ENCODE measurements at places on chromosomes 4 and X.
A peak's percentile ranks its signal among the peaks of the same experiment; 100 is the strongest.

DNA sequence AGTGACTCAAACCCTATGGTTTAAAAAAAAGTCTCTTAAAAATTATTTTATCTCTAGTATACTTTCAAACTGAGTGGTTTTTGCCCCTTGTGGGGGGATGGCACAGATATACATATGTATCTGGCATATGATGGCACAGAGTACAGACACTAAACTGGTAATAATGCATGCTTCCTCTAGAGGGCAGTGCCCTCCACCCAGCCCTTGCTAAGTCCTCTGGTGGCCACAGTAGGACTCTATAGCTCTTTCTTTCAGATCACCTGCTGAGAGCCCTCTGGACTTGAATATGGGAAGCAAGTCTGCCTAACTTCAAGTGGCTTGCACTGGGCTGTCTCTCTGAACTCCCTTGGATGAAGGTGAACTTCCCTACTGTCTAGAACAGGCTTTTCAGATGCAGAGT lies 66.3 kb downstream of the TSPAN7 start:
- DNase-seq, result no peak

- DNase-seq, result no peak
These were observed 276.5 kb upstream of the FMR1 start for GRCh38 chrX:147635186-147635585.

DNA sequence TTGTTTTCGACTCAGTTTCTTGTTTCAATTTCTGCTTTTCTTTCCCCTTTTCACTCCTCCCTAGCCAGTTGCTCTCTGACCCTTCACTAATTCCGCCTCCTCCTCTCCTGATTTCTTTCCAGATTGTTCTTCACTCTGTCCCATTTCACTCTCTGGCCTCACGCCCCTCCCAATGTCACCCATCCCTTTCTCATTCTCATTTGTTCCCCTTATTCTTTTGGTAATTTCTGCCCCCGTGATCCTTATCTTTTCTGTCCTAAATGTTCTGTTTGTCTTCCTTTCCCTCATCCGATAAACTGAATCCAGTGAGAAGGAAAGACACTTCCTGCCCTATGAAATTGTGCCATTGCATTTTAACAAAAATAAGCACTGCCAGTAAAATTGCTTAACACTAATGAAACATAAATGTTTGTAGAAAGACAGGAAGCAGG lies 94.5 kb upstream of the RASGEF1B start:
- DNase-seq, result no peak

DNA sequence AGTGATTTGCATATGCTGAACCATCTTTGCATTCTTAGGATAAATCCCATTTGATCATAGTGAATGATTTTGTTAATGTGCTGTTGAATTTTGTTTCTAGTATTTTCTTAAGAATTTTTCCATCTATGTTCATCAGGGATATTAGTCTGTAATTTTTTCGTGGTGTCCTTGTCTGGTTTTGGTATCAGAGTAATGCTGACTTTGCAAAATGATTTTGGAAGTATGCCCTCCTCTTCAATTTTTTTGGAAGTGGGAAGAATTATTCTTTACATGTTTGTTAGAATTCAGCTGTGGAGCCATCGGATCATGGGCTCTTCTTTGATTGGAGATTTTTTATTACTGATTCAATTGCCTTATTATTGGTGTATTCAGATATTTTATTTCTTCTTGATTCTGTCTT lies 54.0 kb upstream of the TRO start:
- DNase-seq, result no peak

DNA sequence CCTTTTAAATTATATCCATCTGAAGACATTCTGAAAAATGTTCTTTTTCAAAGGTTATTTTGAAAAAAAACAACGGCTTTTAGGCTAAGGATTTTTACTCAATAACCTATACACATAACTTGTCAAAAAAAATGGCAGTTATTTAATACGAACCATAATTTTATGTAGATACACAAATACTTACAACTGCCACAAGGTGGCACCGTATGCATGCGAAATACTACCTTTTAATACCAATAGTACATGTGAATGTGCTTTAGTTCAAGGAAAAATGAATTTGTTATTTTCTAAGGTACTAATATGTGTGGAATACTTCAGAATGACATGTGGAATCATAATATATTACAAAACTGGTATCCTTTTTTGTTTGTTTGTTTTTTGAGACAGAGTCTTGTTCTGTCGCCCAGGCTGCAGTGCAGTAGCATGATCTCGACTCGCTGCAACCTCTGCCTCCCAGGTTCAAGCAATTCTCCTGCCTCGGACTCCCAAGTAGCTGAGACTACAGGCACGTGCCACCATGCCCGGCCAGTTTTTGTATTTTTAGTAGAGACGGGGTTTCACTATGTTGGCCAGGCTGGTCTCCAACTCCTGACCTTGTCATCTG lies 4.6 kb upstream of the MAD2L1 start:
- no peak for DNase-seq

GRCh38 chrX:10077425-10078188 lies 79.2 kb upstream of the CLCN4 start:
- no peak for DNase-seq

DNA sequence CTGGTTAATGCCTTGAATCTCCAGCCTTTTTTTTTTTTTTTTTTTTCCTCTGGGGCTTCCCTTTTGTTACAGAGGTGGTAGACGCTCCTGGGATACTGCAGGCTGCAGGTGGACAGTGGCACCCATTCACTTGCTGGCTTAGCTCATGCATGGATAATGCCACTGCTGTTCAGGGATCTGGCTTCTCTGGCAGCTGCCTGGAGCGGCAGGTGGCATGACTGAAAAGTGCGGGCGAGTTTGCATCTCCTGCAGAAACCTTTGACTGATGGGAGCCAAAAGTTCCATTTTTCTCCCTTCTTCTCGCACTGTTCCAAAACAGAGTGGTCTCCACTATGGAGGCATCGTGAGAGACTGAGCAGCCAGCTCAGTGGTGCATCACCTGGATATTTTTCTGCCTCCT lies 5.9 kb upstream of the STIM2 start:
- no peak for DNase-seq

DNA sequence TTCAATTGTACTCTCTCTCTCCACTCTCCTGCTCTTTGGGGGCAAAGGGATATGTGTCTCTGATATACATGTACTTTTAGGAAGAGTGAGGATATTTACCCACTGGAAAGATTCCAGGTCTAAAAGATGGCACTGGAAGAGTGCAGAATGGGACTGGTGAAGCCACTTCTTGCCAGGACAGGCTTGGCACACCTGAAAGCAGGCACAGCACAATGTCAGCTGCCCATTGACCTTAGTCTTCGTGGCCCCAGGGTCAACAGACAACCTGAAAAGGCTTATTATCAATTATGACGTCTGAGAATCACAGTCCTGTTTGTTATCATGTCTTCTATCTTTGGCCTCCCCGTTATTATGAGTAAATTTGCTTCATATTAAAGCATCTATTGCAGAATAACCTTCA lies 86.7 kb upstream of the PAK3 start:
- DNase-seq, result no peak

DNA sequence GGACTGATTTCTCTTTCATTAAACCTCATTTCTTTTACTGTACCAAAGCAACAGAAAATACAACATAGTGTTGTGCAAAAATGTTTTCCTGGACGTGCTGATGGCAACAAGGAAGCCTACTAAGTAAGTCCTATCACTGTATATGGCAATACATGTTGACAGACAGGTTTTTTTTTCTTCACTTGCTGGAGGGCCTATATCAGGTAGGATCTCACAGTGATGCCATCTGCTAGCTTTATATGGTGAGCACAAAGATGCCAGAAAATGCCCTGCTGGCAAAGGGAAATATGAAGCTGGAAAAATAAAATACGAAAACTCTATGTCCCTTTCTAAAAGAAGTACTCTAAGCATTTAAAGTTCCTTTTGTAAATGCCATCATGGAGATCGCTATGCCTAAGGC lies 119.0 kb upstream of the PDLIM3 start:
- no peak for DNase-seq

DNA sequence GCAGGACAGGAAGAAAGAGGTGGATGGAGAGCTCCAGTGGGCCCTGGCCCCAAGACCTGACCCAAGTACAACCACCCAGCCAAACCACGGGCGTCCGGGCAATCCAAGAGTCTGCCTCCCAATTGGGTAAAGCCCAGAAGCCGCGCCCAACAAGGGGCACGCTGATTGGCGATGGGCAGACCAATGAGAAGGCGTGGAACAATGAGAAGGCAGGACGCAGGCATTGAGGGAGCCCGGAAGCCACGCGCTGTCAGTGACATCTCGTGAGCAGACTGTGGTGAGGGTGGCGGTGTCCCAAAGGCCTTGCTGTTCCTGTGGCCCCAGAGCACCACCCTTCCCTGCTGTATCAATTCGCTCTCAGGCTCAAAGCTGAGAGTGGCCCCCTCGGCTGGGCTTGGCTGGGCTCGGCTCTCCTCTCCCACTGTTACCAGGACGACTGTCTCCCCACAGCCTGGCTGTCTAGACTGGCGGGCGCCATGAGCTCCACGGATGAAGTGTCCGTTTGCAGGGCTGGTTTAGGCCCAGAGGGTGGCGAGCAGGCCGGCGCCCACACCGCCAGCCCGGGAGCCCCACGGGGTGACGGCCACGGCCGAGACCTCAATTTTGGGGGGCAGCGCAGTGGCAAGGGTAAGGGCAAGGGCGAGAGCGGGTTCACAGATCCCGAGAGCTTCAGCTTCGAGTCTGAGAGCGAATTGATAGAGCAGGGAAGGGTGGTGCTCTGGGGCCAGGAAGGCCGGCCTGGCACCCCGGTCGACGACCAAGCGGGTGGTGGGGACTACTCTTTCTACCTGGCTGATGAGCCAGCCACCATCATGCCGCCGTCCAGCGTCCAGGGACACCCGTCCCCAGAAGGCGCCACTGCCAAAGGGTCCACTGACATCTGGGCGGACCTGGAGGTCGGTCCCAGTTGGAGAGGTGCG lies at the start of gene LOC101059915:
TSS of gene LOC101059915 (plus strand) at position 219 of the 920 bp plus-strand sequence.
- DNase-seq, result no peak

GRCh38 chrX:53133400-53133799 lies 39.5 kb downstream of the KANTR start:
- DNase-seq, result no peak

GRCh38 chr4:93749292-93749761 lies 79.2 kb upstream of the ATOH1 start:
- DNase-seq, result no peak

DNA sequence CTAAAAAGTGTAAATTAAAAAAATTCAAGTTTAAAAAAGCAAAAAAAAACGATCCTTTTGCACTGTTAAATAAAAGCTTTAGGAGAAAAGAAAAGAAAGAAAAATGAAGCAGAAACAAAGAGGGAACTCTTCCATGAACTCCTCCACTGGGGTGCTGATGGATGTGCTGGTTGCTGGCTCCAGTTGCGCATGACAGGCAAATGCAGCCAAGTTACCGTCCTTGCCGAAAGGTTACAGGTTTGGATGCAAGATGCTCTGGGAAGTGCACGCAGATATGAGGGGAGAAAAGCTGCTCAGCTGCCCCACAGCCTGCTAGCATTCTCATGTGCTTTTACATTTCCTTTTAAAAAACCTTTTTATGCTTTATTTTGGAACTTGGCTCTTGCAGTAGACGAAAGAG lies 58.5 kb downstream of the HADH start:
- no peak for DNase-seq

DNA sequence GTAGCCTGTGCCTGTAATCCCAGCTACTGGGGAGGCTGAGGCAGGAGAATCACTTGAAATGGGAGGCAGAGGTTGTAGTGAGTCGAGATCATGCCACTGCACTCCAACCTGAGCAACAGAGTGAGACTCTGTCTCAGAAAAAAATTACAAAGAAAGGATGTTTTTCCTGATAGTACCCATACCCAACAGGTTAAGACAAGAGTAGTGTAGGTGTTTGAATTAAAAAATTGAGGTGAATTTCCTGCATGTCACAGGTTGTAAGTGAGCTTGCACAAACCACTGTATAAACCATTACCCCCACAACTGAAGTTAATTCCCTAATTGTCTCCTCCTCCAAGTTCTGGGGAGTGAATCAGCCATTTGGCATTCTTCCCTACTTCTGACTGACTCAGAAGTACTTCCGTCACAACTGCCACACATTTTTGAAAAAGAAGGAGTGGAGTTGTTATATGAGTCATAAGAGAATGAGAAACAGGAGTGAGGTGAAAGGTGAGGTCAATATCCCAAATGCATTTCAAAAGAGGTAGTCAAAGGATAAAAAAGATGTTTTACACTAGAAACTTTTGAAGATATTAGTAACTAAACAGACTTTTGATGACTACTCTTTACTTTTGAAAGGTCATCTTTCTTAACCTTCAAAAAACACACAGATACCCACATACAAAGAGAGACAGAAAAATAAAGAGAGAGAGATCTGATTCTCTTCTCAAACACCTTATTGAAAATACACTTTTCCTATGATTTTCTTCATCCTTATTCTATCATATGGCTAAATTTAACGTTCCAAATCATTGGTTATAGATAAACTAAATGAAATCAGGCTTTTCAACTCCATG lies 134.5 kb downstream of the BTC start:
- DNase-seq, result peak; percentile 96

DNA sequence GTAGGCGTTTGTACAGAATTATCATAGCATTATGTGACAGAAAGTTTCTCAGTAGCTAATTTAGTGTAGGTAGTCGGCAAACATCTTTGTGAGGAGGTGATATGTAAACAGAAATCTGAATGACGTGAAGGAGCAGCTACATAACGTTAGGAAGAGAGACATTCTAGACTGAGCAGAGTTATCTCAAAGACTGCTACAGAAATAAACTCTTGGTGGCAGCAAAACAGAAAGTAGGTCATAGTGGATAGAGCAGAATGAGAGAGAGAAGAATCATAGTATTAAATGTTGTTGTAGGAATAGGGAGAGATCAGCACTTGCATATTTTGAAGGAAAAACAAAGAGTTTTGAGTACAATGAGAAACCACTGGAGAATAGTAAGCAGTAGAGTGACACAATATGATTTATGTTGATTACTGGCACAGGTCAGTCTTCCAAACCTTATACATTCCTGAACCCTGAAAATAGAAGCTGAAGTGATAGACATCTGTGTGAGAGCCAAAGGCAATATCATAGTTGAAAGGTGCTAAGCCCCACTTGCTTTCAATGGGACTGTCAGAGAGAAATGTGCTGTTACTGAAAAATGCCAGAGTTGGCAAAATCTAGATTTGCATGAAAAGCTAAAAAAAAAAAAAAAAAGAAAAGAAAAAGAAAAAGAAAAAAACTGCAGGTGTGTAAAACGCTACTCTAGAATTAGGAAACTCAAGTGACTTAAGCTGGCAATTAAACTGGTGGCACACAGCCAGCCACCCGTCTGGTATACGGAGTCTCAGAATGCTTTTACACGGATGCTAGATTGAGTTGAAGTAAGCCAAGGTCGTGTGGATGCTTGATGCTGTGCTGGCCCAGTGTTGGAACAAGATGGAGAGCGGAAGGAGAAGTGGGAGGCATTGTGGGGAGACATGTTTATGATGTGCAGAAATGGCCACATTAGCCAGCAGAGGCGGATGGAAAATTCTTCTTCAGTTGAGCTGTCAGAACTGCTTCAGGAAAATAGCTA lies 750.2 kb upstream of the HS3ST1 start:
- no peak for DNase-seq

GRCh38 chr4:83036991-83037665 lies 2.1 kb downstream of the COPS4 start:
- no peak for DNase-seq

DNA sequence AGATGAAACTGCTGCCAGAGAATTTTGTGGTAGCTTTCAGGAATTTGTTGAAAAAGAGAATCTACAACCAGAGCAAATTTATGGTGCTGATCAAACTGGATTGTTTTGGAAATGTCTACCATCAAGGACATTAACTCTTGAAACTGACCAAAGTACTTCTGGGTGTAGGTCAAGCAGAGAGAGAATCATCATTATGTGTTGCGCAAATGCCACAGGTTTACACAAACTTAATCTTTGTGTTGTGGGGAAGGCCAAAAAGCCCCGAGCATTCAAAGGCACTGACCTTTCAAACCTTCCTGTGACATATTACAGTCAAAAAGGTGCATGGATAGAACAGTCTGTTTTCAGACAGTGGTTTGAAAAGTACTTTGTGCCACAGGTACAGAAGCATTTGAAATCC lies 2.1 kb downstream of the TIGD2 start:
- no peak for DNase-seq
